ENCODE measurements at places on chromosomes 4 and X.

DNA sequence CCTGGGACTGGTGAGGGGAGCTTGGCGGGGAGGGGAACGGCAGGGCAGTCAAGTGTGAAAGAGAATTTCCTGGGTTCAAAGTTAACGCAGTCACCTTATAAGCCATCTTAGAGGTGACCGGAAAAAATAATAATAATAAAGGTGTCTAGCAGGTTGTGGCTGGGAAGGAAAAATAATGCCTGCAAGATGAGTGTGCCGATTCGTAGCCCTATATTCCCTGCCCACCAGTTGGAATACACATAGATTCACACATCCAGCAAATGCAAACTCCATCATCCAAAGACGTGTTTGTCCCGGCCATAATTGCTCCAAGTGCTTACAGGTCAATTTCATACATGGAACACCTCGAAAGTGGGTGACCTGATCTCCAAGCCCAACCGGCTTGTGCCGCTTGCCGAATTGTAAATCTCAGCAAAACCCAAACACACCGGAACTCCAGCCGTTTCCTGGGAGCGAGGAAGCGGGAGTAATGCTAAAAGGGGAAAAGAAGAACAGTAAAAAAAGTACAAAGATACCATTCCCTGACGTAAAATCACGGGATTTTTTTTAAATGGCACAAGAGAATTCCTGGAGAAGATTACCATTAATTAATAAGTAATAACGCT, 1.3 kb upstream of the FAT1 start:
- no peak for DNase-seq

- DNase-seq, result no peak
These were observed 422.6 kb upstream of the GALNTL6 start for GRCh38 chr4:171390626-171391025.

DNA sequence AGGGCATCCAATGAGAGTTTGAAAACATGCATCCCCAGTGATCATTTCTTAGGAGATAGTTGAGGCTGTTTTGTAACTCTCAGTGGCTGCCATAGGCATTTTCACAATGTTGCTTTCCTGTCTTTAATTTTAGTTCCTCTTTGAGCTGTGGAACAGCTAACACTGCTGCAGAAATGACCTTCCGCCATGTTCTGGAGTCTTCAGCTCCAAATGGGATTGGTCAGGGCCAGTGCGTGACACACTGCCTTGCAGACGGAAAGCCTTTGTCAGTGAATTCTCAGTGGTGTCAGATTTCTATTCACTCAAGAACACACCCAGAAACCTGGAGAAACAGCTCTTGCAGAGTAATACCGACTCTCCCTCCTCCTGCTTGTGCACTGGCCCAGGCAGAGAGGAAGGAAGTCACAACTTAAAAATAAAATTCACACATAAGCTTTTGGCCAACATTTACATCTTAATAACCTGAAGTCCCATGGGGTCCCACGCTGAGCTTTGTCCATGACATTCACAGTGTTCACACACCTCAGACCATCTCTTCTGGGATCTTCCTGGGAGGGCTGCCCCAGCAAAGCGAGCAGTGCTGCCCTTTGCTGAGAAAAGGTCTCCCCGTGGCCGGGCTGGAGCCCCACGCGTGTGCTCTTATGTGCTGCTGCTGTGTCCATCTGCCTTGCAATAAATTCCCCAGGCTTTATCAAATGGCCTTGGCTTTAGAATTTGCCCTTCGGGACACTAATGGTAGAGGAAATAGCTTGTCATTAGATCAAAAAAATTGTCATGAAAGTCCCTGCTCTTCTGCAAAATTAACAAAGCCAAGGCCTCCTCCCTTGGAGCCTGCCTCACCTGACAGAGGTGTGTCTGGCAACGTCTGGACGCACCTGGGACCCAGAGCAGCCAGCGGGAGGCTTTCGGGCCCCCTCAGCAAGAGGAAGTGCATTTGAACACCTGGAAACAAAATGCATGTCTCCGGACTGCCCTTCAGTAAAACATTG, 126.8 kb downstream of the IRF2 start:
- DNase-seq, result no peak

GRCh38 chrX:31580726-31581125, 508.9 kb upstream of the FTHL17 start:
- DNase-seq, result no peak

DNA sequence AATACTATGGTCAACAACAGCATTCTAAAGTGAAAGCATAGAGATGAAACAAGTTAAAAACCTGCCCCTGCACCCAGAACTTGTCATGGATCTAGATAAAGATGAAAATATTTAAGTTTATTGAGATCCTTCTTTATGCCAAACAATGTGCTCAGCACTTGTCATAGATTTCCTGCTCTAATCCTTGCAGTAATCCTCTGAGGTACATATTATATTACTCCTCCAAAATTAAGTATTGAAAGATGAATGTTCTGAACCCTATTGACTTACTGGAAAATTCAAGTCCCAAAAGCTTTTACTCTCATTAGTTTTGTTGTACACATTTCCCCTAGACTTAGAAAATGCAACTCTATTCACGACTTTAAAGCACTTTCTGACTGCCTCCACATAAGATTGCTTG, 35.6 kb downstream of the CAMK2D start:
- DNase-seq, result no peak

- DNase-seq, result no peak
These were observed 137.0 kb downstream of the ENPP6 start for GRCh38 chr4:184080674-184081073.

DNA sequence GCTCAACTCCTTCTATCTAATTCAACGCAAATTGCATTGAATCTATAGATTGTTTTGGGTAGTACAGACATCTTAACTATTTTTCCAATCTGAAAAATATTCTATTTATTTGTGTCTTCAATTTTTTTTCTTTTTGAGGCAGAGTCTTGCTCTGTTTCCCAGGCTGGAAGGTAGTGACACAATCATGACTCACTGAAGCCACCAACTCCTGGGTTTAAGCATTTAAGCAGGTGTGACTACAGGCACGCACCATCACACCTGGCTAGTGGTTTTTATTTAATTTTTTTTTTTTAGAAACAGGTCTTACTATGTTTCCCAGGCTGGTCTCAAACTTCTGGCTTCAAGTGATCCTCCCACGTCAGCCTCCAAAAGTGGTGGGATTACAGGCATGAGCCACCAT, 98.3 kb downstream of the GK start:
- DNase-seq, result no peak

GRCh38 chr4:74618659-74619058, 173.7 kb downstream of the AREG start:
- no peak for DNase-seq

GRCh38 chr4:115515772-115516171, 402.4 kb upstream of the NDST4 start:
- DNase-seq, result no peak

DNA sequence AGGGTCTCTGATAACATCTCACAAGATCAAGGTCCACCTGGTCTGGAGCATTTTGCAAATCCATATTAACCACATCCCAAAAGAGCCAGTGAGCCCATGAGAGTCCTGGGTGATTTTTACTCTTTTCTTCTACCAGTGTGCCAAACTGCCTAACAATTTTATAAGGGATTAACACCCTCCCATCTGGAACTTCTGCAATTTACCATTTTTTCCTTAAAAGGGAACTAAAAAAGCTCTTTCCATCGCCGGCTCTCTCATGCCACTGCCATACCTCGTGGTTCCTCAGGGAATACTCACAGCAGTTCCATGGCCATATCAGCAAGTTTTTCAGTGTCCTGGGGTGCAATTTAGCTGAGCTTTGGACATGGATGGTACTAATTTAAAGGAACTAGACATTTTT, 55.7 kb downstream of the SEPSECS start:
- no peak for DNase-seq

GRCh38 chr4:3344596-3344995, 51.8 kb downstream of the RGS12 start:
- DNase-seq, result no peak

DNA sequence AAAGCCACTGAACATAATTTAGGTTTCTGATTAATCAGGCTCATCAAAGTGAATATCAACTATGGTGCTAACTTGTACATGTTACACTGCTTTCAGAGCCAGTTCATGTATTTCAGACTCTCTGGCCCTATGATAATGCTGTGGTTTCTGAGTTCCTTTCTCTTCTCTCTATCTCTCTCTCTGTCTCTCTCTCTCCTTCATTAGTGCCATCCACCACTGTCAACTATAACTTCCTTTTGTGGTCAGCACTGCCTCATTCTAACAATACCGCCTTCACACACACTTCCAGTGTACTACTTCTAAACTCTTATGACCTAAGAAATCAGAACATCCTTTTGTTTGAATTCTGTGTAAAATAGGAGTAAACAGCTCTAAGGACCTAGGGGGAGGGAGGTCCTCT, 907.1 kb downstream of the RPA4 start:
- no peak for DNase-seq

DNA sequence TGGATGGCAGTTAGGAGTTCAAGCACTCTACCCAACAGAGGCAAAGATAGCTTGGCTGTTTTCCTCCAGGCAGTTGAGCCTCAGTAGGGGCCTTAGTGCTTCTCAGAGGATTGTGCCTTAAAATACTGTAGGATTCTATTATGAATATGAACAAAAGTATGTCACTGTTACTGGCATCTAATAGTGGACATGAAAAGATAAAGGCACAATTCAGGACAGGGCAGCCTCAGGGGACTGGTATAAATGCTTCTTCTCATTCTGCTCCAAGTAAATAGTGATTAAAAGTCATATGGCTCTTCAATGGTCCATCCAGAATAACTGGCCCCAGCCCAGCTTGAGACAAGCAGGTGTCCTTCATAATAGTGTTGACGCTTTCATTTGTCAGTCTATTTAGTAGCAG, 17.7 kb downstream of the COL4A6 start:
- DNase-seq, result peak; percentile 5

DNA sequence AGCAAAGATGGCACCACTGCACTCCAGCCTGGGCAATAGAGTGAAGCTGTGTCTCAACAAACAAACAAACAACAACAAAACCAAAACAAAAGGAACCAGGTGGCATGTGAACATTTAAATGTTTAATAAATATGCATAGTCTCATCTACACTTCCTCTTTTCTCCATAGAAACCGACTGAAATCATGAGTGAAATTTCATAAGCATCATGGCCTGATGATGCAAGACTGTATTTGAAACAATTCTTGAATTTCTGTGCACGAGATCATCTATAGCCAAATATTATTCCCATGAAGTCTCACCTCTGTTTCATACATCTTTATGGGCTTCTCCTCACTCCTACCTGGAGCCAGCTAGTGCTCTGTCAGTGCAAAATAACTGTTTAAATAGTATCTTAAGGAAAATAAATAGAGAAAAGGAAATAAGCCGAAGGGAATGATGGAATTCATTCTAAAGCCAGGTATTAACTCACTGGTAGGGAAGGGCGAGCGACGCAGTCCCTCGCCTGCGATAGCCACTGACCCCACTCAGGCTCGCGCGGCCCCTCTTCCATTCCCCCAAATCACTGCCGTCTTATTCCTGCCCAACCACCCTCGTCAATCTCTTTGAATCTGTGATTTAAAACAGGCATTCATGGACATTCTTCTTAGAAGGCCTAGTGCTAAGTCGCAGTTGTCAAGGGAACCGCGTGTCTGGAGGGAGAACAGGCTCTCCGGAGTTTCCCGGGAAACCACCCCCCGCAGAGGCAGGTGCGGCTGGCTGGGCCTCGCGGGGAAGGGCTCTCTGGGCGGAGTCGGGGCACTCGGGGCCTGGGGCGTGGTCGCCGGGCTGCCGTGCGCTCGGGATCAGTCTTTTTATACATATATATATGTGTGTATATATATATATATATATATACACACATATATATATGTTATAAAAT, 52.4 kb upstream of the TRIM2 start:
- DNase-seq, result peak; percentile 70

DNA sequence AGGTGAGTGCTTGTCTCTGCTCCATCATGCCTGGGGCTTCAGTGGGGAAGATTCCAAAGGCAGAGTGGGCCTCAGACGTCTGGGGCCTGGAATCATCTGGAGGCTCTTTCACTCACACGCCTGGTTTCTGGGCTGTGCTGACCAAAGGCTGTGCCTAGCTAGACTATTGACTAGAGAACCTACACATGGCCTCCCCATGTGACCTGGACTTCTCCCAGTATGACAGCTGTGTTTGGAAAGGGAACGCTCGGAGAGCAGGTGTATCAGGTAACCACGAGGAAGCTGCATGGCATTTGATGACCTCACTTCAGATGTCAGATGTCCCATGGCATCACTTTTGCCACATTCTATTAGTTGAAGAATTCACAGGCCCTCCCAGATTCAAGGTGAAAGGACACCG, 51.0 kb downstream of the ADGRL3 start:
- DNase-seq, result peak; percentile 88

DNA sequence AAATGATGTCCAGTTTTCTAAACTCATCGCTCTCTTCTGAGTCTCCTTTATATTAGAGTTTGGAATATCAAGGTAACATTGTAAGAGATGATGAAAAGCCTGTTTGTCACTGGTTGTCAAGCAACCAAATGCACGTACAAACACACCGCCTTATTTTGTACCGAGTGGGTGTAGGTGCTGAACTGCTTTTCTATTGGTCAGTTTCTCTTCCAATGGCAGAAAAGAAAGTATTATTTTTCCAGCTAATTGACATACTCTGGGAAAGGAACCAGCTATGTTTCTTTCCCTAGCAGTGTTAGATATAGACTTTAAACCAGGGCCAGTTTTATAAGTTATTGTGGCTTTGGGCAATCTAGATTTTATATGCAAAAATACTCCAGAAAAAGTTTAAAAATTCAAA, 6.6 kb upstream of the PPM1K start:
- no peak for DNase-seq

GRCh38 chr4:182932651-182933050, 15.5 kb upstream of the DCTD start:
- DNase-seq, result no peak

GRCh38 chr4:164768516-164768915, 14.6 kb downstream of the SMIM31 start:
- no peak for DNase-seq

- no peak for DNase-seq
These were observed 118.5 kb downstream of the RBM47 start for GRCh38 chr4:40511036-40511614.

DNA sequence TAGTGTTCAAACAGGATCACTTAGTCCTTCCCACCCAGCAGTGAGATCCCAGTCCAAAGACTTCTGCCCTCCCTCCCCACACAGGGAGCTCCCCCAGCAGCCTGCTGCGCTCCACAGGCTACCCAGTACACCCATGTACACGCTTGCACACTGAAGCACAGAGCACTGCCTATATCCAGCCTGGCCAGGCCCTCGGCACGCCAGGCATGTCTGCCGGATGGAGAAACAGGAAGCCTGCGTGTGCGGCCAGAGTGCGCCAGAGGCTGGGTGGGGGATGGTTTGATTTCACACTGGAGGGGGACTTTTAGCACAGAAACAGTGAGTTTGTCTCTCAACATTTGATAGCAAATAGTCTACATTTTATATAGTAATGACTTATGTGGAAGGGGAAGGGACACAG, 833.5 kb upstream of the IGFBP7 start:
- no peak for DNase-seq

GRCh38 chr4:10458177-10458576, 951 bp upstream of the ZNF518B start:
- no peak for DNase-seq
